Frontal cortex (tissue), 4 donors: ENCODE measurements at places on chromosomes 4 and X.

GRCh38 chr4:27308379-27308778 lies 447.7 kb downstream of the STIM2 start:
- DNase-seq: no peak

DNA sequence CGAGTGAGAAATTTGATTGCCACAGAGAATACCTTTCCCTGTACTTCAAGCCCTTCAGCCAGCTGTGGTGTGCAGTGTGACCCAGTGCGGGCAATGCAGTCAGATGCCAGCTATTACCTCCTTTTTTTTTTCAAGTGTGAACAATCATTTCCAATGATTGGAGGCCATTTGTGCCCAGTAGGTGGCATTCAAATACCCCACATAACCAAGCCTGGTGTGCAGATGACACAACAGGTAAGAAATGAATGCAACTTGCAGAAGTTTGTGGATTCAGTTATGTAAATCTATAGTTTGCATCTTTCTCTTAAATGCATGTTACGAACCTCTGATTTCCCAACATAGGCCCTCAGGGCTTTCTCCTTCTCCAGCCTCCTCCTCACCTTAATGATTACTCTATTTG lies 98.0 kb downstream of the CLCN4 start:
- DNase-seq: no peak

- DNase-seq: no peak
These were observed 139.9 kb upstream of the USP9X start for GRCh38 chrX:40945361-40945713.

GRCh38 chrX:149491812-149492211 lies 13.3 kb downstream of the IDS start:
- DNase-seq: no peak

- DNase-seq: no peak
These were observed 1.9 kb downstream of the ADGRA3 start for GRCh38 chr4:22514001-22514400.

DNA sequence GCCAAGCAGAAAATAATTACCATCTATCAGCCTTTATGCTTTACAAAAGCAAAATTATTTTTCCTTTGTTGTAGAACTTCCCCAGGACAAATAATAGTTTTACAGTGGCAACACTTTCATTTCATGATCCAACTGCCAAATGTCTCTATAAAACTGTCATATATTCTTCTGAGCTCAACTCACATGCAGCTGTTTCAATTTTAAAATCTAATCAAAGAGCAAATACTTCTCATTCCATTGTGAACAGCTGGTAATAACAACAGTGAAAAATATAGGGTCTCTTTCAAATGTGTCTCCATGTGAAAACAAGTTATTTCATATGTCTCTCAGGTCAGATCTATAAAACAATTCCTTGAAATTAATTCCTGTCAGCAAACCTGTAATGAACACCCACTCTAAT lies 270.6 kb upstream of the SLC7A11 start:
- DNase-seq: no peak

GRCh38 chr4:151223465-151223864 lies 53.5 kb upstream of the PRSS48 start:
- no peak for DNase-seq

DNA sequence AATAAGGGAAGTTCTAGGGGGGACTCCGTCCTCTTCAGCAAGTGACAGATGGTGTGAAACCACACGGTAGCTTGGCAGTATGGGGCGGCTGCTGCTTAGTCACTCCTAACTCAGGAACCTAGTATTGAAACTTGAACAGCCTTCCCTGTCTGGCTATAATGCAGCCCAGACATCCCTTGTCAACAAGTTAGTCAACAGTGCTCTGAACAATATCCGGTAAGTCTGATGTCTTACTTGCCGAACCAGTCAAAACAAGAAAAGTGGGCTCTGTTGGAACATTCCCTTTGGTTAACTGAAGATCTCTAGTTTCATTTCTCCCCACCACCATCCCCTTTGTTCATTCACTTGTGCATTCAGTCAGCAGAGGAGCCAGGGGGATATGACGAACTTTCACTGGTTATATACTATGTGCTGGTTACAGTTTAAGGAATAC lies 18.7 kb upstream of the CXCL13 start:
- DNase-seq: no peak

GRCh38 chr4:175773566-175773965 lies 38.5 kb downstream of the GPM6A start:
- DNase-seq: no peak

- no peak for DNase-seq
These were observed 63.1 kb downstream of the RTL3 start for GRCh38 chrX:78595901-78596502.

- DNase-seq: no peak
These were observed 104.5 kb upstream of the MAOA start for GRCh38 chrX:43551590-43551989.

- no peak for DNase-seq
These were observed 198.9 kb downstream of the SPOCK3 start for GRCh38 chr4:167035390-167035789.

GRCh38 chr4:109432203-109432602 lies 1.4 kb upstream of the SEC24B start:
- DNase-seq: no peak

- DNase-seq: no peak
These were observed 104.1 kb downstream of the PALLD start for GRCh38 chr4:168600796-168601583.

DNA sequence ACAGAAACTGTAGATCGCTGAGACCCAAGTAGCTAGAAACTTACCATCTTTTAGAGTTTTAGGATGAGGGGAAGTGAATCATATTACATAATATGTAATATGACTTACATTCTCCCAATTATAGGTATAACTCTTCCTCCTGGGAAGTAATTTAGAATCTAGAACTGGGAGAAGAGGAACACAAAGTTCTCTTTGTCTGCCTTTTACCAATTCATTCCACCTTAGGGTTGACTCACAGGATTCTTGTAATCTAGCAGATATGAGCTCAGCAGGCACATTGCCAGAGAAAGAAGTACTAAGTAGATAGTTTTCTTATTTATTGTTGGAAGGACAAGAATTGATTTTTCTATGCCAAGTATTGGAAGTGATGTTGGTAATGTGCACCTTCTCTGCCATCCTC lies 58.0 kb upstream of the CCSER1 start:
- no peak for DNase-seq

GRCh38 chr4:10741961-10742699 lies 57.6 kb upstream of the CLNK start:
- no peak for DNase-seq

DNA sequence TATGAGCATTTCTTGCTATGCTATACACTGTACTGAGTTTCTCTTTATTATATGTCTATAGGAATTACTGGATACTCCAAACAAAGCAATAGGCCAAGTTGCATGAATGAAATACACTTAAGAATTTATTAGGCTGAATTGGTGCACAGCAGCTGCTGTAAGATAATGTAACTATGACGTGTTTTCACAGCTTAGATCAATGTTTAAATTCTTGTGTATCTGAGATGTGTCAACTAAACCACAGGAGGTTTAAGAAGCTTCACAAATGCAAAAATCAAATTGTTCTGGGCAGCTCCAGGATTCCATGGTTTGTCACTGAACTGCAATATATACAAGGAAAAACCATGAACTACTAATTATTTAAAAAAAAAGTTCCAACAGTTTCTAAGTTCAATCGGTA lies 156.7 kb downstream of the MAPK10 start:
- DNase-seq: no peak

- no peak for DNase-seq
These were observed 7.9 kb downstream of the ARSD start for GRCh38 chrX:2921193-2921592.

GRCh38 chr4:148112231-148112982 lies 329.8 kb downstream of the NR3C2 start:
- DNase-seq: no peak

DNA sequence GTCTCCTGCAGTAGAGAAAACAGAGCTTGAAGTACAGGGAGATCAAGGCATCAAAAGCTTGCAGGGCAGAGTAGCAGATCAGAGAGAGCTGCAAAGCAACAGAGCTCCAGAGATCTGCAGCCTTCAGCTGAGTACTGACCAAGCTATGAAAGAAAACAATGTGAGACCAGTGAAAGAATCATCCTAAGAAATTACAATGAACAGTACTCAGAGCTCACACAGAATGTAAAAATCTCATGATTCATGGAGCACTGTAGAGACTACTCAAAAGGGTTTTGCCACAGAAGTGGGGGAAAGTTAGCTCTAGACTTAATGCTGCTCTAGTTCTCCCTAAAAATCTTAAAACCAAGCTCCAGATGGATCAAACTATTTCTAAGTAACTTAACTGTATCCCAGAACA lies 80.0 kb upstream of the MAB21L2 start:
- DNase-seq: no peak

DNA sequence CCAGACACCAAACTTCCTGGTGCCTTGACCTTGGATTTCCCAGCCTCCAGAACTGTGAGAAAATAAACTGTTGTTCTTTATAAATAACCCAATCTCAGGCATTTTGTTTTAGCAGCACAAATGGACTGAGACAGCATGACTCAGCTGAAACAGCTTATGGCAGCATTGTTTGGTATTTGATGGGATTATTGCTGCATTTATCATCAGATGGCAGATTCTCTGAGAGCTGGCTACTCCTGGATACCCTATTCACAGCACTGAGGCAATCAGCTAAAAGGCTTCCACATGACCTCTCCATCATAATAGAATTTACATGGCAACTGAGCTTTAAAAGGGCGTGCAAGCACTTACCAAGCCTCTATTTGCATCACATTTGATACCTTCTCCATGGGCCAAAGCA lies 623.1 kb upstream of the CPEB2 start:
- no peak for DNase-seq

GRCh38 chr4:176013476-176014247 lies 52.0 kb upstream of the WDR17 start:
- DNase-seq: no peak

GRCh38 chr4:128917781-128918180 lies 108.3 kb downstream of the JADE1 start:
- no peak for DNase-seq

DNA sequence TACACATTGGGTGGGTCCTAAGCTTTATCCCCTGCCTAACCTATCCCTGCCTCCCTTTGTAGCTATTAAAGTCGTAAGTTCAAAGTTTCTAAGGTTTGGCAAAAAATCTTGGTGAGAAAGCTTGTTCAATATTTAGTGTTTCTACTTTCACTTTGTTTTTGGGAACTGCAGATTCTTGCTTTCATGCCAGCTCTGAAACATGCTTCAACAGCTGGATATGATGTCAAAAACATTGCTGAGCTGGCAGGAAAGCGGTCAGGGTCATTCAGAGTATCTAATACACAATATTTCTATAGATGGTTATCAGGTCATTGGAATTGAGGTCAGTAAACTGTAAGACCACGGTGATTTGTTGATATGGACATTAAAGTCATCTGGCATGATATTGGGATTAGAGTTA lies 19.7 kb downstream of the CENPI start:
- no peak for DNase-seq

- no peak for DNase-seq
These were observed 184.2 kb downstream of the MAML3 start for GRCh38 chr4:139969635-139970266.

GRCh38 chrX:24448762-24449250 lies 16.3 kb upstream of the PDK3 start:
- DNase-seq: no peak

DNA sequence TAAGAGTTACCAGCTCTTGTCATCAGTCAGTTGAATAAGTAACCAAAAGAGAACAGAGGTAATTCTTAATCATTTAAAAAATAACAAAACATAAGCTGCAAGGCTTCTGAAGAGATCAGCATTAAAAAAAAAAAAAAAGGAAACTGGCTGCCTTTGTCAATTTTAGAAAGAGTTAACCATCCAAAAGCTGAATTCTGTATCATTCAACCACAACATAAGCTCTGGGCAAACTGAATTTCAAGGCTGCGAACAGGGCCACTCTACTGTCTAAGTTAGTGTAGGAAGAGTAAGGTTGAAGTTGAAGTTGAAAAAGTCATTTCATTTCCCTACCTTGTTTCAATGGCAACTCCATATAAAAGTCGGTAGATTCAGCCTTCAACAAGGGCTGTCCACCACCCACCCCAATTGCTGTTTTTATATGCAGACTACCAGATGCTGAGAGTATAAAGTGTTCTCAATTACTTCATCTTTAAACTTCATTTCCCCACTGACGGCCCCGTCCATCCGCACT lies 1.1 kb upstream of the LIN54 start:
- no peak for DNase-seq

- no peak for DNase-seq
These were observed 73.3 kb downstream of the OR13H1 start for GRCh38 chrX:131617182-131617581.

- DNase-seq: no peak
These were observed 509.9 kb downstream of the SPOCK3 start for GRCh38 chr4:166724369-166724768.

GRCh38 chr4:186904101-186904500 lies 180.4 kb upstream of the FAT1 start:
- no peak for DNase-seq

- DNase-seq: no peak
These were observed 182.1 kb upstream of the SMIM31 start for GRCh38 chr4:164571593-164572390.

DNA sequence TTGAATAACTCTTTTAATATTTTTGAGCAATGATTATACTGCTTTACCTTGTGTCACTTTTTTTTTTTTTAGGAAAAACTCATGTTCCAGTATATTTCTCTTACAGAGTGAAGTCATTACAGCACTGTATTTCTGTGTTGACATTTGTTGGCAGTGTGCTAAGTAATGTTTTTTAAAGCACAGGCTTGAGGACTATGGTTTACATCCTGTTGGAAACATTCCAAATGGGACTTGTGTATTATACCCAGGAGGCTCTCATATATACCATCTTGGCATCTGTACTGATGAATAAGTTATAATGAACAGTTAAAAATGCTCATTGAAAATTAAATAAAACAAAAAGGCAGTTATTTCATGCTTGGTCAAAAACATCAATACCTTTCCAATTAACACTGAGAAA lies 33.8 kb downstream of the CEP44 start:
- no peak for DNase-seq

DNA sequence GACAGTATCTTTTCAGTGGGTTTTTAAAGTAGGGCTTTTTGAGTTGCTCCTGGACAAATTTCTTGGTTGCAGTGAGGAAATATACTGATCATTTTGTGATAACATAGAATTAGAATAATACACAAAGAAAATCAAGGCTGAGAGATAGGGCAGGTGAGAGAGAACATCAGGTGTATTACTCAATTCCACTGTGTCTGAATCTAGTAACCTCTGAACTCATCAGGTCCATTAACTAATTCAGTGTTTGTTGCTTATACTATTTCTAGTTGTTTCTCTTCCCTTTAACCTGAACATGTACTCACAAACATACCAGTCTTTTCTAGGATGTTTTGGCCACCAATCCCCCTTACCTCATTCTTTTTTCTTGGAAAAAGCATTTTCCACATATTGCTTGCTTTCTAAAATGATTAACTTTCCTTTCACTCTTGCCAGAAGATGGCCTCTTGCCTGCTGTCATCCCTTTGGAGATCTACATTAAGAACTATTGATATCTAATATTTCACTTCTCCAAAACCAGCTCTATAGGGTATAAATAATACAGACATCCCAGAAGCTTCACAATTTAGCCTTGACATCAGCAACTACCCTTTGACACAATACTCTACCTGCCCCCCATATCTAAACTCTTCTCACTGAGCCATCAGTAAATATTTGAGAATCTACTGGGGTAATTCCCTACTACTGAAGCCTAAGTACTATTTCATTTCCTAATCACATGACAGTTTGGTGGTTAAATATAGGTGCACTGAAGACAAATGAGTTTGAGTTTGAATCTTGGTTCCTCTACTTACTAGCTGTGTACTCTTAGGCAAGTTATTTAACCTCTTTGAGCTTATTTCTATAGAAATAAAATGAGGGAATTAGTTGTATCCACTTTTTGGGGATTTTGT lies 470.8 kb upstream of the IGFBP7 start:
- no peak for DNase-seq

GRCh38 chr4:79886021-79886420 lies 187.0 kb downstream of the ANTXR2 start:
- no peak for DNase-seq
